Gastroesophageal sphincter (tissue), 4 donors: ENCODE measurements at places on chromosomes 11 and 22.

DNA sequence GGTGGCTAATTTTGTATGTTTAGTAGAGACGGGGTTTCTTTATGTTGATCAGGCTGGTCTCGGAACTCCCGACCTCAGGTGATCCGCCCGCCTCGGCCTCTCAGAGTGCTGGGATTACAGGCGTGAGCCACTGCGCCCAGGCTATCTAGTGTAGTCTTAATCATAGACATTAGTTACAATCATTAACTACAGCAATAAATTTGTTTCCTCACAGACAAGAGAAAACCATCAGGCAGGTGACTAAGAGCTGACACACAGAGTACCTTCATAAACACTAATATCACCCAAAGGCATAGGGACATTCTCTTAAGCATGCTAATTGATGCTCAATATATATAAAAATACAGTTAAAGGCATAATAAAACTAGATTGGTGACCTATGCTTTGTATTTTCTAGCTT, 19.4 kb downstream of the SDHD start:
- no peak for ATAC-seq

- ATAC-seq: no peak
Observed at GRCh38 chr11:44326615-44327475, 16.9 kb upstream of the ALX4 start.

GRCh38 chr11:35491231-35491871, 34.1 kb downstream of the PAMR1 start:
- ATAC-seq: no peak

GRCh38 chr11:62030071-62030684, 62.7 kb upstream of the FTH1 start:
- ATAC-seq: no peak

GRCh38 chr22:23565305-23565914, 14.7 kb downstream of the IGLL1 start:
- ATAC-seq: no peak
